ENCODE measurements at places on chromosomes 5 and 9.

- no peak for DNase-seq
These were observed 125.6 kb upstream of the ZNF608 start for GRCh38 chr5:124872086-124872485.

GRCh38 chr5:144207875-144208444 lies 37.3 kb downstream of the KCTD16 start:
- no peak for DNase-seq

- DNase-seq: no peak
These were observed 102.1 kb downstream of the SUSD1 start for GRCh38 chr9:112072721-112073638.

GRCh38 chr9:91231619-91232018 lies 130.1 kb downstream of the AUH start:
- no peak for DNase-seq

- DNase-seq: peak; percentile 76
These were observed 12.2 kb downstream of the INVS start for GRCh38 chr9:100111235-100111634.

DNA sequence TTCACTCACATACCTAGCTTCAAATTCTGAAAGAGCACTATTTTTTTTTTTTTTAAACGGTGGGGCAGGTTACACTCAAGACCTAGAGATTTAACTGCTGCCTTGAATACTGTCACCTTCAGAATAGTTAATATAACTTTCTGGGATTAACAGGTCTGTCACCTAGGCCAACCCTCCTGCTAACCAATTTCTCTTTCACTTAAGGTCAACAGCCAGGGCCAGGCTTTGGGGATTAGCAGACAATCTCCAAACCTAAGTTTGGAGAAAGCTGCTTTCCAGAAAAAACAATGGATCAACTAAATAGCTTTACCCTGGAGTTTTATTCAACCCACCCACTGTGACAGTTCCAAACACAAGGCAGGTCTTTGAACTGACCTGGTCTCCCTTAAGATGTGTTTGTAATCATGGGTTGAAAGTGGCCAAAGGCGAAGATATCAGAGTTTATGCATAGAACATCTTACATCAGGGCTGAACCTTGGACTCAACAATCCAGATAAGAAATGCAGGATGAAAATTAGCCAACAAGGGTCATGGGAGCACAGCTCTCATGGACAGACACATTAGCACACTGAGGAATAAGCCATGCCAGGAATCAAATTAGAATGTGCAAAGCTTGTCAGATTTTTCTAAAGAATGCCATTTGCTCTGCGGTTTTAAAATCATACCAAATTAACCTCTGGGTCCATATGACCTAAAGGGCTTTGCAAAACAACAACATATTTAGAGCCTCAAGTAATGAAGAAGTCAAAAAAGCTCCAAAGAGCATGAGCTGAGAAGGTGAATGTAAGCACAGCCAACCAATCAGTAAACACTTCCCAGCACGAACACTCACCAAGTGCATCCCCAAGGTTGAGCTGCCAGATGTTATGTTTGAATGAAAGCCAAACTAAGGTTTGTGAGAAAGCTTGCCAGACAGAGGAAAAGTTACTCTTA lies 538.5 kb upstream of the DMAC1 start:
- DNase-seq: no peak

GRCh38 chr9:113481176-113481787 lies 17.8 kb downstream of the RGS3 start:
- DNase-seq: no peak

DNA sequence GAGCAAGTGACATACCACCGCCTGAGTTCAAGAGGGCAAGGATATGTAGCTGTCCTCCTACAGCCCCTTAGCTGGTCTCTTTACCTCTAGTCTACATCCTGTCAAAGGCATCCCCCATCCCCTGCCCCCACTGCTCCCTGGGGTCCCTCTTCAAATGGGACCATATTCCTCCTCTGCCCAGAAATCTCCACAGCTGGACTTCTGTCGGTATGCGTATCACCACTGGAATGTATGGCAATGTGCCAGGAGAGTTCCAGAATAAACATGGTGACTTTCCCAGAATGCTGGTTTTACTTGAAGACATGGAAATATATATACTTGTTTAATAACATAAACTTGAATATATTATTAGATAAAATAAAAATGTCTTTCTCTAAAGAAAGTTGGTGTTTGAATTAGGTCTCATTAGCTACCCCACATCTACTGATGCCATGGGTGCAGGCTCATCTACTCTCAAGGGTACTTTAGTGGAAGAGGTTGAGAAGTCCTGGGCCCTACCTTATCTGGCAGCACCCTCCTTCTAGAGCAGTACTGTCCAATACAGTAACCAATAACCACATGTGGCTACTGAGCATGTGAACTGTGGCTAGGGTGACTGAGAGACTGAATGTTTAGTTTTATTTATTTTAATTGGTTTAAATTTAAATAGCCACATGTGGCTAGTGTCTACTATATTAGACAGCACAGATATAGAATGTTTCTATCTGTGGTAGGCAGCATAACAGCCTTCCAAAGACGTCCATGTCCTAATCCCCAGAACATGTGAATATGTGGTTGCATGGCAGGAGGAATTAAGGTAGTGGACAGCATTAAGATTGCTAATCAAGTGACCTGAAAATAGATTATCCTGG lies 181.7 kb upstream of the SLC30A5 start:
- DNase-seq: peak; percentile 46

GRCh38 chr9:81002906-81003305 lies 686.4 kb downstream of the TLE1 start:
- DNase-seq: no peak

DNA sequence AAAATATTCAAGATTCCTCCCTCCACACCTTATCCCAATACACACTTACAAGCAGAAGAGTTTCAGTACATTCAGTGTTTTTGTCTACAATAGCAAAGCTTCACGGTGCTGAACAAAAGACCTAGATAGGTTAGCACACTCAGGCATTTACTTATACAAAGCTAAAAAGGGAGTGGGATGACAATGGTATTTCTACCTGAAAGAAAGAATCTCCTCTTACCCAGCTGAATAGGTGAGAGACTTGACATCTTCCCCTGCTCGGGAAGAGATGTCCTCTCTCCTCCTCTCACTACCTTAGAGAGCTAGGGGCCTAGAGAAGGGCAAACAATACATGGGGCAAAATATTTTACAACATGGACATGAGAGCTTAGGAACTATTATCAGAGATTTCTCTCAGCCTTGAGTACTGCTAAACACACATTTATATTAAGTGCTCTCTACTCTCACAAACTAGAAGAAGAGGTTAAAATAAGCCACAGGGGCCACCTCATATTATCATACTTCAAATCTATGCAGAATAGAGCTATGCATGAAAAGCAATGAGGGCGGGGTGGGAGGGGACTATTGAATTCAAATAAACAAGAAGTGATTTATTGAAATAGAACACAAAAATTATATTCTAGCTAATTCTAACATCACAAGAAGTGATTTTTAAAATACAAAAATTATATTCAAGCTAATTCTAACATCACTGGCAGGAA lies 38.6 kb upstream of the RNF38 start:
- DNase-seq: no peak

- no peak for DNase-seq
These were observed 464.3 kb downstream of the GADD45G start for GRCh38 chr9:90069085-90069484.

DNA sequence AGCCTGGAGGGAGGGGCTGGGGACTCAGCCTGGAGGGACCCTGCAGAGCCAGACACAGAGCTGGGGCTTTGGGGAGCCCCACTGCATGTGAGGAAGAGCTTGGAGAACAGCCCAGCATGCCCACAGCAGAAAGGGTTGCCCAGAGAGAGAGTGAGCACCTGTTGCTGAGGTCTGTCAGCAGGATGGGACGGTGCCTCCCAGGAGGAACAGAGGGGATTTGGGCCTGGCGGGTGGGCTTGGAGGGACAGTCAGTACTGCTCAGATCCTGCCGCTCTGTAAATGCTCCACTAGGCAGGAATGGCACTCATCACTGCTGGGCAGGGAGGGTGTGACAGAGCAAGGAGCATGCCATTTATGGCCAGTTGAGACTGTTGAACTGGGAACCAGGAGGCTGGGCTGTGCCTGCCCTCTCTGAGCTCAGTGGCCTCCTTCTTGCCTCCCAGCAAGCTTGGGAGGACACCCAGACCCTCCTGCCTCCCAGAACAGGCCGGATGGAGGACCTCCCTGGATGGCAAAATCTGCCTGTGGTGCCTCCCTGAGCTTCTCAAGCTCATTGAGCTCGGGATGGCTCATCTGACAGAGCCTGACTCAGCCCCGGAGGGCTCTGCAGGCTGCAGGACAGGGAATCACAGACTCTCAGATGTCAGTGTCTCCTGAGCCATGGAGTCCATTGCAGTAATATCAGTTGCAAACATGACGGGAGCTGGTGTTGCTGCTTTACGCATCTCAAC lies 786 bp upstream of the HRCT1 start:
- no peak for DNase-seq

- DNase-seq: no peak
These were observed 88.9 kb downstream of the S1PR3 start for GRCh38 chr9:89080193-89080592.

- DNase-seq: peak; percentile 86
These were observed at the start of gene RNF224 for GRCh38 chr9:137227054-137227852. RNF224 (plus strand) TSS chr9:137227502; CDS start chr9:137228336, 834 bp downstream.

DNA sequence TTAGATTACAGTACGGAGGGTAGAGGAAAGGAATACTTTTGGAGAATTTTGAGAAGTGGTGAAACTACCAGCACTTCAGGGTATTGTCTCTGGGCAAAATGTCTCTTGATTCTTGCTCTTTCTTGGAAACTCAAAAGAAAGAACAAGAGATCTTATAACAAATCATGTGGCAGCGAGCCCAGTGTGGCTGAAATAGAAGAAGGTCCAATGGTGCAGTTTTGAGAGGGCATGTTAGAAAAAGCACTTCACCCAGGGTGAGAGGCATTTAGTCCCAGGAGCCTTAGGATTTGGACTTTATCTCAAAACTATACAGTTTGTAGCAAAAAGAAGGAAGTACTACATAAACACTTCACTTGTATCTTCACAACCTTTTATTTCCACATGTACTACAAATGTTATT lies 39.4 kb downstream of the NNT start:
- DNase-seq: no peak

DNA sequence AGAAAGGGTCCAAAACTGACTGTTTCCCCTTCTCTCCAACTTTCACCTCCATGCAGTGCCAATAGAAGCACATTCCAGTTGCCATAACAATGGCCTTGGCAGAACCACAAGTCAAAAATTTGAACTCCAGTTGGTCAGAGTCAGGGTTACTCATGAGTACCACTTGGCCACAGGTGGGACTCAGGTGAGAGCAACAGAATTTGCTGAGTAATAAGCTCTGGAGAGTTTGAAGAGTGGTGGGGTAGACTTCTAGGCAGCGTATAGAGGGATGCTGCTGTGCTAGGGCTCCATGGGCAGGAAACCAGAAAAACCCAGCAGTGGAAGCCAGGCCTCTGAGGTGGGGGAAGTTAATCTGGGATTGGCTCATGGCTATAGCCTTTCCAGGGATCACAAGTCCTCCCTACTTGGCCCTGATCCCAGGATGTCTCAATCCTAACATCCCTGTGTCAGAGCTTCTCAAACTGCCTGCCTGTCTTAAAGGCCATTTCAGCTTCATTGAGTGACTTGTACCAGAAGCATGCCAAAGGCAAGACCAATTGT lies 30.2 kb downstream of the SNX18 start:
- no peak for DNase-seq

- no peak for DNase-seq
These were observed 18.1 kb upstream of the FCN1 start for GRCh38 chr9:134935701-134936345.

DNA sequence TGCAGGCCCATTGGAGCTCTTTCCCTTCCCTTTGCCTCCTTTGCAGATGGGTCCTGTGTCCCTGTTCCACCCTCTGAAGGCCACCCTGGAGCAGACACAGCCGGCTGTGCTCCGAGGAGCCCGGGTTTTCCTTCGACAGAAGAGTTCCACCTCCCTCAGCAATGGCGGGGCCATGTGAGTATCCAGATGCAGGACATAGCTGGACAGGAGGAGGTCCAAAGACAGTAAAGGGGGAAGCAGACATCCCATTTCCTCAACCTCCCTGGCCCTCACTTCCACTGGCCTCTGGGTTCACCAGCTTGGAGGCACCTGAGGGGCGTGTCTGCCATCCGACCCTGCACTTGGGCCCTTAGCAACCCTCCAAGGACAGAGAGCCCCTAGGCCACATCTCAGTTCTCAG lies 237.9 kb downstream of the CACNA1B start:
- DNase-seq: no peak

DNA sequence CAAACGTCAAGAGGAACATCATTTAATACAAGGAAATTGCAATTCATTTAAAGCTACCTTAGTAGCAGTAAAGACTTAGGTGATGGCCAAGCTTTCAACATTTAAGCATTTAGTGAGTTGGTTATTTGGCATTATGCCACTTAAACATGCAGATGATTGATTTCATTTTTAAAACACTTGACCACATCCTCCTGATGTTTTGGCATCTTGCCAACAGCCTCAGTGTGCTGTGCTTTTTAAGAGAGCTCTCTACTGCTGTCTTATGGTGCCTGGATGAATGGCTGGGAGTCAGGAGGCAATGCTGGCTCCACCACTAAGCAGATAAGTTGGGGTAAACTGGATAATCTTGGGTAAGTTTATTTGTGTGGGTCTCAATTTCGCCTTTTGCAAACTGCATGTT lies 364.5 kb downstream of the MAN2A1 start:
- DNase-seq: no peak

- DNase-seq: no peak
These were observed 617.7 kb upstream of the C9orf72 start for GRCh38 chr9:28190981-28191380.

GRCh38 chr5:146409054-146409671 lies 38.0 kb upstream of the TCERG1 start:
- no peak for DNase-seq

DNA sequence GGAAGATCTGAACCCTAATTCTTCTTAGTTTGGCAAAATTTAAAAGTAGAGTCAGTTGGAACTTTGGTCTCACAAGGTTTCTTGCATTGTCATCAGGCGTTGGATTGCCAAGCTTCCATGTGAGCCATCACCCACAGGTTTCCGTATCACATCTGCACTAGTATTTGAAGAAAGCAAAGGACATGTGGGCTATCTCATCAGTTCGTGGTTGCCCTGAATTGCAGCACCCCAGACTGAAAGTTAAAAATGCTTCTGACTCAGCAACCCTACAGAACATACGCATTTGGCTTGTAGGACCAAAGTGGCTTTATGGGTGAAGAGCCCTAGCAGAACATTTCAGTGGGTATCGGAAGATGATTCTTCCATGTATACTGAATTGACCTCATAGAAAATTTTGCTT lies 358.0 kb downstream of the ENC1 start:
- DNase-seq: no peak

- no peak for DNase-seq
These were observed 42.9 kb downstream of the BNIP1 start for GRCh38 chr5:173187054-173187743.

DNA sequence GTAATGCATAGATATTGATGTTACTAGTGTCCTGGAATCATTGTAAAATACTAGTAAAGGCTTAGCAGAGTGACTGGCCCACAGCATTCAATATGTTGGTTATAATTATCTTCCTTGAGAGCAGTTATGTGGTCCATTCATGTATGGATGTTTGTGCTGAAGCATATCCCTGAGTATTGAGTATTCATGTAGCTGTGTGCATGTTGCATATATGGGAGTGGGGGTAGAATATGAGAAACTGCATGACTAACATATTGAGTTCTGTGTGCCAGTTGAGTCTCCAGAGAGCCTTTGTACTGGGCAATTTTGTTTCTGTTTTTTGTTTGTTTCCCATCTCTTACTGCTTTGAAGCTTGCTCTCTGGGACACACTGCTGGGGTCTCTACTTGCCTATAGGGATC lies 222.7 kb upstream of the TRIM32 start:
- DNase-seq: no peak

GRCh38 chr5:6398570-6399230 lies 20.4 kb upstream of the MED10 start:
- DNase-seq: no peak
